Right forelimb (tissue), 1 donor: ENCODE measurements at places on chromosomes 13 and 19.

- no peak for DNase-seq
Measured at GRCh38 chr13:48220592-48220980, 12.4 kb upstream of the ITM2B start.

DNA sequence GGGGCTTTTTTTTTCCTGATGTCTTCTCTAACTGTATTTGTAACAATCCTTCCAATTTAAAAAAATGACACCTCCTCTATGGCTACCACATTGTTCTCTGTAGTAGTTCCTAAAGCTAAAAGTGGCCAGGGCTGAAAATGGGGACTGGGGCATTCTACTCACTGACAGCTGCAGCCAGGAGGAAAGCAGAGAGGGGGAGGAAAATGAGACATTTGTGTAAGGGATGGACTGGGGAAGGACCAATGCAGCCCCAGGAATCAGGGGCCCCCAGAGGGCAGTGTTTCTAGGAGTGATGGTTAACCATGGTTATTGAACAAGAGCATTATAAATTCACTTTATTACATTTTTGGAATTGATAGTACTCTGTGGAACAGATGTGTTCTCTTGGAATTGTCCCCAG lies 34.3 kb upstream of the C1QTNF9 start:
- no peak for DNase-seq

DNA sequence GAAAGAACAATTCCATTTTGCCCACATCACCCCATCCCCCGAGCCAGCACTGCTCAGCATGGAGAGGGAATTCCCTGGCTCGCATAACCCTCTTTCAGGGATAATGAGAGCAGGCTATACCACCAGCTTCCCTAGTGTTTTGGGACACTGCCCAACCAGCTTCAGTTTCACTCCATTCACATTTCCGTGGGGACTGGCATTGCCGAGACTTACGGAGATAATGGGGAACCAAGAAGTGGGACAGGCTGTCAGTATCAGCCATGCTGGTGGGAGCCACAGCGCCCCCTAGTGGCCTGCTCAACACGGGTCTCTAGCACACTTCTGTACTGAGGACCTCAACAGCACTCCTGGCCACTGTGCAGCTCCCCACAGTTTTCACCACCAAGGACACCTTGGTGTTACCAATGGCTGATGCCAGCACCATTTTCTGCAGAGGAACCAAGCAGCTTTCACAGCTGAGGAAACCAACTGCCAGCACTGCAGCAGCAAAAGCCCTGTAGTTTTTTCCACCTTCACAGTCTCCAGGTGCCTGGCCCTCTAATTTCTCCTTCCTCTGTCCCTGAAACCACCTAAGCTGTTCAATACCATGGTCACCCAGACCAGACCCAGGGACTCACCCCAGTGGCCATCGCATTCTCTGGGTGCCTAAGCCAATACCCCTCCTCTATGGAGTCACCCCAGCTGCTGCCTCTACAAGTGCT lies 23.7 kb downstream of the SLC6A16 start:
- DNase-seq = peak; percentile 74

GRCh38 chr13:91369441-91369831 lies 21.9 kb downstream of the MIR17HG start:
- no peak for DNase-seq

DNA sequence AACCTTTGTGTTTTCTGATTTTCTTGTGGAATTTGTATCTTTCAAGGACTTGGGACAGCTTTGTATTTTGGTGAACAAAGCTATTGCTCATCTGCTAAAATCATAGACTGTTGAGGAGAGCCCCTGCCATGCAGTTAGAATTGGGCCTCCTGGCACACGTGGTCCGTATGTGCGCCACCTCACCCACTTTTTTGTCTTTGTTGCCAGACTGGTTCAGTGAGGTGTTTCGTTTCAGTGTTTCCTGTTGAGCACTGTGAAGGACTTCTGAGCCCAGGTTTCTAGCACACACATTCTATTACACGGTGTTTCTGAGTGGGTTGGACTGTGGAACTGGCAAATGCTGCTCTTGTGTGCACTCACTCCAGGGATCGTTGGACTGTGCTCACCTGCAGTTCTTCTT lies 37.6 kb upstream of the RNF113B start:
- no peak for DNase-seq

DNA sequence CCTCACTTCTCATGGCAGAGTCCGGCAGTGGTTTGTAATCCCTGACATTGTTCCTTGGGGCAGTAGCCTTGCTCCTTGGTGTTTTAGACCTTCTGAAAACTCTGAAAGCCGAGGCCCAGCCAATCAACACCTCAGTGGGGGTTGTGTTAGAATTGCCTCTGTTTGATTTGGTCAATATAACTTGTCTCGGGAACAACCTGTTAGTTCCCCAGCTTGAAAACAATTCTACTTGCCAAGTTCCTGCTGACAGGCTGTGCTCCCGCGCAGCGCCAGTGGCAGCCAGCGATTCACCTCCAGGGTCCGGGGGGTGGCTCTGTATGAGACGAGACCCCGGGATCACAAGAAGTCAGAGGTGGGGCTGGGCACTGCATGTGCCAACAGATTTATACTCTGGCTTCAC lies 81.4 kb upstream of the MEDAG start:
- no peak for DNase-seq

DNA sequence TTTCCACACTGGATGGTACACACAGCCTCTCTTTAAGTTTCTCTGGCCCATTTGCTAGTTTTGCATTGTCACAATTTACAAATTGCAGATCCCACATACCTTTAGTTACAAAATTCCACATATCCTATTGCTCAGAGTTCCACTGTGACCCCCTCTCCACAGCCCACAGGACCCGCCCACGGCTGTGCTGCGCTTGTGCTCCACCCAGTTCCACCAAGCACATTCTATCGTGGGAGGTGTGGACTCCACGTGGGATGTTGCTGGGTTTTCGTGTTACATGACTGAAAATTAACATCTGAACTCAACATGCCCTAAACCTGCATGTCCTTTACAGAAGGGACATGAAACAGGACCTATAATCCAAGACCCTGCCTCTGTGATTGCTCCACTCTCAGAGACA lies 423.0 kb downstream of the IRS2 start:
- DNase-seq = no peak
